ENCODE measurements at places on chromosomes 4 and X. TPM values are rescaled to one million over a fixed set of nuclear protein-coding genes. Genes with fewer than 3 reads are reported as not detected.

GRCh38 chrX:152637649-152638442, at the start of gene GABRQ:
GABRQ (plus strand) TSS chrX:152637895; CDS start chrX:152638203, 308 bp downstream.
- DNase-seq = no peak

GRCh38 chr4:55903577-55903976, 45.2 kb upstream of the CEP135 start:
- DNase-seq = no peak

- DNase-seq = no peak
These were observed at the start of gene GPR119 for GRCh38 chrX:130385520-130385919. GPR119 (minus strand) TSS chrX:130385674; CDS start chrX:130385447, 227 bp downstream.

- no peak for DNase-seq
These were observed 25.7 kb downstream of the KIAA0232 start for GRCh38 chr4:6808259-6808658.

- peak; percentile 68 for DNase-seq
These were observed 16.0 kb downstream of the ATP5ME start for GRCh38 chr4:657834-658667.

DNA sequence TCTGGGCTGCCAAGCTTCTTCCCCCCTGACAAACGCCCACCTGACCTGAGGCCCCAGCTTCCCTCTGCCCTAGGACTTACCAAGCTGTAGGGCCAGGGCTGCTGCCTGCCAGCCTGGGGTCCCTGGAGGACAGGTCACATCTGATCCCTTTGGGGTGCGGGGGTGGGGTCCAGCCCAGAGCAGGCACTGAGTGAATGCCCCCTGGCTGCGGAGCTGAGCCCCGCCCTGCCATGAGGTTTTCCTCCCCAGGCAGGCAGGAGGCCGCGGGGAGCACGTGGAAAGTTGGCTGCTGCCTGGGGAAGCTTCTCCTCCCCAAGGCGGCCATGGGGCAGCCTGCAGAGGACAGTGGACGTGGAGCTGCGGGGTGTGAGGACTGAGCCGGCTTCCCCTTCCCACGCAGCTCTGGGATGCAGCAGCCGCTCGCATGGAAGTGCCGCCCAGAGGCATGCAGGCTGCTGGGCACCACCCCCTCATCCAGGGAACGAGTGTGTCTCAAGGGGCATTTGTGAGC, 37.0 kb downstream of the HTRA3 start:
- peak; percentile 50 for DNase-seq

DNA sequence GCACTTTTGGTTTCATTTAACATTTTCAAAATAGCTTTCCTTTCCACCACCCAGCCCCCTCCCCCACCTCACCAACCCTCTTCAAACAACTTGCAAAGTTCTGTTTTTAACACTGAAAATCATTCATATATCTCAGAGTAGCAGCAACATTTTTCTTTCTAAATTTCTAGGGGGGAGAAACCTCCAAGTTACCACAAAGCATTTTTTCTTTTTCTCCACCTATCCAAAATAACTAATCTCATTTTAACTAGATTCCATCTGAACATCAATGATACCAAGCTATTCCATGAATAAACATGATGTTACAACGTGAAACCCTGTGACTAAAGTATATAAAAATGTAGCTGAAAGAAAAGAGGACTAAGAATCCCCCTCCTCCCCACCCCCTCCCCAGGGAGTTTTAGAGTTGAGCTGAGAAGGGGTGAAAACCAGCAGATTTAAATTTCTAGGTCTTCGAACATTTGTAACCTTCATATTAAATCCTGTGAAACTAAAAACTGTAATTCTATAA, 5.2 kb downstream of the LDB2 start:
- DNase-seq = no peak

DNA sequence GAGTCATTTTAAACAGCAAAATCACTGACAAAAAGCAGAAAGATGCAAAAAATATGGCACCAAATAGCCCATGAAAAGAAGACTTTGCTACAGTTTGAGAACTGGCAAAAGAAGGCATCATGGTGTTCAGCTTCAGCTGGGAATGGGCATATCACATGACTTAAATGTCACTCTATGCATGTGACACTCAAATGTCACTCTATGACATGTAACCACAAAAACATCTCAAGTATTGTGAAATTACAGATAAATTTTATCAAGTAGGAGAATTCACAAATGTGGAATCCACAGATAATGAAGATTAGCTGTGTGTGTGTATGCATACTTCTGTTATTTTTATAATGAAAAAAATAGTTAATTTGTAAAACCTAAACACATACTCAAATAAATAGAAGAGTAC, 81.9 kb downstream of the ATP10D start:
- DNase-seq = no peak

- peak; percentile 86 for DNase-seq
These were observed 1.4 kb downstream of the ZNF827 start for GRCh38 chr4:145936997-145937901.

- no peak for DNase-seq
These were observed 53.0 kb upstream of the KLF3 start for GRCh38 chr4:38610966-38611431.

GRCh38 chrX:70769659-70770227, 138.8 kb downstream of the TEX11 start:
- DNase-seq = no peak

GRCh38 chrX:119190831-119191230, 45.3 kb upstream of the PGRMC1 start:
- no peak for DNase-seq

DNA sequence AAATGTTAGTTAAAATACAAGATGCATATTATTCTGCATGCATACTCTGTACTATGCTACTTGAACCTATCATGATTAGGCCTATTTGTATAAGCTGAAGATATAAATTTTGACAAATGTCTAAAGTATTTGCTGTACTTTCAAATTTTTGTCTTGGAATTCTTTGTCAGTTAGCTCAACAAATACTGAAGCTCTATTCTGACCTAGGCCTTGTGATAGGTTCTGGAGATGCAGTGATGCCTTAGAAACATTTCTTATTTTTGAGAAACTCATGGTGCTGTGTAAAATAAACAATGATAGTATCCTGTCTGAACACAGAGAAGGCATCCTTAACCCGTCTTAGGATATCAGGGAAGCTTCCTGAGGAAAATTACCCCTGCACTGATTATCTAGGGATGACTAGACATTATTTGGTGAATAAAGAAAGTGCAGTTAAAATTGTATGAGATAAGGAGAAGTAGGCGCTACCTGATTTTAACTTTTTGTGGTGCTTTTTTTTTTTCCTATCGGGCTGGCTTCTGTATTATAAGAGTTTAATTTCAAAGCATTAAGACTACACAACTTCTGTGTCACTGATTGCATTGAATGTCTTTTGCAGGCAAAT, 43.4 kb downstream of the MOB1B start:
- no peak for DNase-seq

GRCh38 chrX:50877310-50877709, 33.2 kb upstream of the BMP15 start:
- DNase-seq = no peak

- no peak for DNase-seq
These were observed 4.8 kb downstream of the ATP2B3 start for GRCh38 chrX:153522259-153522658.

DNA sequence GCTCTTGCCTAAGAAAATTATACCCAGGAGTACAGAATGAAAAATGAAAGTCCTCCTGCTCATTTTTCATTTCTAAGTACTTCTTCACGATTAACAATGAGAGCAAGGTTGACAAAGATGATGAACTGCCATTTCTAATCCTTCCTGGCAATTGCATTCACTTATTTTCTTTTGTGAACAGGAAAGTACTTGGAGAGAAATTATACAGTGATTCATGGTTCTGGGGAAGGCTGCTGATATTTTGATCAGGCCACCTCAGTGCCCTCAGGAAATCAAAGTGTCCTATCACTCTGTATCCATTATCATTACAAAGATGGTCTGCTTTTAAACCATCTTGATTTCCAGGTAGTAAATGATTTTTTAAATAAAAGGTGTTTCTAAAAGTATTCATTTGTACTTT, 467.5 kb downstream of the PACRGL start:
- no peak for DNase-seq

GRCh38 chr4:5472160-5472591, 236.2 kb downstream of the EVC2 start:
- no peak for DNase-seq

- DNase-seq = no peak
These were observed 96.2 kb upstream of the APOOL start for GRCh38 chrX:84907324-84907968.

- DNase-seq = peak; percentile 61
These were observed 342 bp downstream of the EOLA2 start for GRCh38 chrX:149937871-149938426.

DNA sequence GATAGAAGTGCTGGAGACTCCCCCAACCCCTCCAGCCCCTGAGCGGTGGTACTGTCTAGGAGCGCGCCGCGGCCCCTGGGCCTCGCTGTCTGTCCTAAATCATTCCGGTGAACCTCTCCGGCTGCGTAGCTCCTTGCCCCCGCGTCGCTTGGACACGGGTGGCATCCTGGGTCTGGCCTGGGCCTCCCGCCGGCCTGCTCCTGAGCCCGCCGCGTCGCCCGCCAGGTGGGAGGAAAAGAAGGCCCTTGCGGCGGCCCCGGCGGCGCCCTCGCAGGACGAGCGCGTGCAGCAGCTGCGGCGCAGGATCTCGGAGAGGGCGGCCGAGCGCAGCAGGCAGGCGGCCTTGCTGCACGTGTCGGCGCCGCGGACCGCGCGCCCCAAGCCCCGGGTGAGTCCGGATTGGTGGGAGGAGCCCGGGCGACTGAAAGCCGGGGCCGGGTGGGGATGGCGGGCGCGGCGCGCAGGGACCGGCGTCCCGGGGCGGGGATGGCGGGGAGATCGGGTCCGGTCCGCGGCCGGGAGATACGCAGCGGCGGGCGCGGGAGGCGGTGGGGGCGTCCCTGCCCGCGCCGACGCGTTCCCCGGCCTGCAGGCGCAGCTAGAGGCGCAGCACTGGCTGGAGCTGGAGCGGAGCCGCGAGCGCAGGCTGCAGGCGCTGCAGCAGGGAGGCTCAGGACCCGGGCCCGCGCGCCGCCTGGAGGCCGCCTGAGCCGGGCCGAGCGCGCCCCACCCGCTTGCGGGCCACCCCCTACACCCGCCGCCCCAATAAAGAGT, 6.5 kb upstream of the RNF4 start:
- peak; percentile 78 for DNase-seq

The CPZ gene
- total RNA-seq = 10.0 TPM

The NMU gene
- total RNA-seq = not detected

The SPANXB1 gene
- total RNA-seq = not detected

The MAP7D2 gene
- 0.23 TPM for total RNA-seq

The SOX3 gene
- total RNA-seq = not detected

The PCDH7 gene
- 157 TPM for total RNA-seq

The RPS6KA6 gene
- 10.6 TPM for total RNA-seq

The FHDC1 gene
- 0.88 TPM for total RNA-seq

The TMEM47 gene
- 123 TPM for total RNA-seq

The DUX4 gene
- total RNA-seq = not detected

The TRIML2 gene
- total RNA-seq = not detected

The P2RY10 gene
- total RNA-seq = 1.1 TPM

The CDX4 gene
- total RNA-seq = not detected

Data from aorta (tissue), 5 donors.